CD8-positive, alpha-beta memory T cell (primary cell): ENCODE measurements at places on chromosomes 11 and 22. TPM values are rescaled to one million over a fixed set of nuclear protein-coding genes. Genes with fewer than 3 reads are reported as not detected.

DNA sequence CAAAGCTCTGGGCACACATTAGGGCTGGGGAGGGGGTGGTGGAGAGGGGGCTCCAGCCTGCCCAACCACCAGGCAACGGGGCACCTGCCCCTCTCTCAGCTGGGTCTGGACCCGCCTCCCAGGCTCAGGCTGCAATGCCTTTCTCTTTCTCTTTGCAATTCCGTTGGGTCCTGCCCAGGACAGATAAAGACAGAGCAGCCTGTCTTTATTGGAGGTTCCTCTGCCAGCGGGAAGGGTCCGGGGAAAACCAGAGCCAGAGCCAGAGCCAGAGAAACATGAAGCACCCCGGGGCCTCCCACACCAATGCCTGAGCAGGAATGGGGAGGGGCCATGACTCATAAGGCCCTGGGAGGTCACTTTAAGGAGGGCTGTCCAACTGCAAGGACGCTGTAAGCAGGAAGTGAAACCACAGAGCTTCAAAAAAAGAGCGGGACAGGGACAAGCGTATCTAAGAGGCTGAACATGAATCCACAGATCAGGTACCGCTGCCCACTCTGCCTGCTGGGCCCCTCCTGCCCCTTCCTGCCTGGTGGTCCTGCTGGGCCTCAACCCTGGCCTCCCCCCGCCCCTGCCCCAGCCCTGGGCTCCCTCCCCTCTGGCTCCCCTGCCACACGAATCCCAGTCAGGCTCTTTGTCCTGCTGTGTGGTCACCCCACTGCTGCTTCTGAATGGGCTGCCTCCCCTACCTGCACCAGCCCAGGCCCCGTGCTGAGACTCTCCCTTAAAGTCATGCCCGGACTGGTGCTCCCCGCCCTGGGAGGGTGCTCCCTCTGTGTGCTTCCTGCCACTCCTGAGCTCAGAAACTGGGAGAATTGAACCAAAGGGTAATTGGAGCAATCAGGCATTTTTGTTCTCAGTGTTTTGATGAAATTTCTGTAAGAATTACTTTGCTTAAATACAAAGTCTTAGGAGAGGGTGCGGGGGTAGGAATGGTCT is at the start of gene APOBEC3B:
APOBEC3B (plus strand) TSS at position 356 of the 936 bp plus-strand sequence; CDS start at position 463, 107 bp downstream.
- peak; percentile 43 for DNase-seq

DNA sequence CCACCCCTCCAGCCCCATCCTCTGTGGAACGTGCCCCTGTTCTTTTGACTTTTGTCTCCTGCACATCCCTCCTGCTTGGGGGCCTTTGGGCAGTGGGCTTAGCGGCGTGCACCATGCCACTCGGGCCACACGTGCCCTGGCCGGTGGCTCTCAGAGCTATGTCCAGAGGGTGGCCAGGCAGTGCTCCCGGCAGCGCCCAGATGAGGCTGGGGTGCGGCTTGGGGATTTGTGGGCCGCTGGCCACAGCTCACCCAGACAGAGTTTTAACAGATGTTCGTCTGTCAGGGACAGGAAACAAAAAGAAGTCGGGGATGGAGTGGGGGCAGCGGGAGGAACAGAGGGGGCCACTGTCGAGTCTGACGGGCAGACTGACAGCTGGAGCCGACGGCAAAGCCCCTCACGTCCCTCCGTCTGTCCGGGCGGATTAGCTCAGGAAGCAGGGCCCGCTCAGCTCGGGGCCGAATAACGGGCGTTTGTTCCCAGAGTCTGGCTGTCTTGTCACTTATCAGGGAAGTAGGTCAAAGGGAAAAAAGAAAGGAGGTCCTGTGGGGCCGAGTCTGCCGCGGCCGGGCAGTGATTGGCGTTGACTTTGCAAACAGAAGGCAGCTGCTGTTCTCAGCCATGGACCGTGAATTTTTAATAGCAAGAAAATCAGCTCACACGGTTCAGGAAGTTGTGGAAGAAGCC is 61.6 kb downstream of the LRP5 start:
- DNase-seq, result no peak

DNA sequence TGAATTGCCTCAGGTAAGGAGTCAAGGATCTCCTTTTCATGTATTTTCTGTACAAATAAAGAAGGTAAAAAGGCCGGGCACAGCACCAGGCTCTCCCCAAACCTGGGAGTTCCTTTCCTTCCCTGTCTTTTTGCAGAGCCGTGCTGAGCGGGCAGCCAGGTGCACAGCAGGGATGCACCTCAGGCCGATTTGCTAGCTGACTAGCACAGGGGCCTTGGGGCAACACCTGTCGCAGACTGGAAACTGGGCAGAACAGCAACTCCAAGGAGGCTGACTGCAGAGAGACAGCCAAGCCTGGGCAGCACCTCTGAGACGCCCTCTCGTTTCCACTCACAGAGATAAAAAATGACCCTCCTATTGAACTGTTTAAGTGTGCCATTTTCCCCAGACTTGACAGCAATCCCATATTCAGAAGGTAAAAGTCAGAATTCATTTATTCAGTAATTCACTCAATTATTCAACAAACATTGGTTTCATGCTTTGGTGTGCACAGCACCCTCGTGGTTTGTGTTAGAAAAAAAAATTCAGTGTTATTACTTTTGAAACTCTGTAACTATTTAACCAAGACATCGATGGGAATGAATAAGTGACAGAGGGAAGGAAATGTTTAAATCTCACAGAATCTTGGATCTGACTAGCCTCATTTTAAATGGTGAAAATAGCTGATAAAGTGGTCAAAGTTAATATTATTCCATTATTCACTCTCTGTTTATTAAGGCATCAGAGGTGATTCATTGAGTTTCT is 120.9 kb downstream of the GALNT18 start:
- no peak for DNase-seq

Gene IL17REL
- total RNA-seq, result 0.29 TPM

Gene FAM181B
- not detected for total RNA-seq

Gene TUBA8
- not detected for total RNA-seq

DNA sequence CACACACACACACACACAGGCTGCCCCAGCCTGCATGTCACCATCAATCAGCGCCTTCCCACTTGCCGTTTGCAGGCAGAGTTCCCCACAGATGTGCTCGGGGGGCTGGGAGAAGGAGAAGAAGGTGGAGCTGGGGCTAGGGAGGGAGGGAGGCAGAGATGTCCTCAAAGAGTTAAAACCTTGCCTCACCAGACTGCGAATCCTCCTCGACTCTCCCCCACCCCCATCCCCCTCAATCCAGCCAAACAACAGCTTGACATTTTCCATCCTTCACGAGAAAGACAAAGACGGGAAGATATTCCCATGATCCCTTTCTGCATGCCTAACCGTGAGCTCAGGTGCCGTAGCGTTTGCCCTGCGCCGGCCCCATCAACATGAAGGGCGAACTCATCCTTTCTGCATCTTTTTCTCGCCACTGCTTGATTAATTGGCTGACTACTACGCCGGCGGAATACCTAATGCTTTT is 365.5 kb downstream of the MIAT start:
- no peak for DNase-seq

GRCh38 chr11:67666676-67667489 is 7.5 kb downstream of the ALDH3B2 start:
- DNase-seq, result no peak

Gene SCN3B
- not detected for total RNA-seq

Gene MS4A15
- not detected for total RNA-seq

Gene SLC22A9
- total RNA-seq, result not detected

DNA sequence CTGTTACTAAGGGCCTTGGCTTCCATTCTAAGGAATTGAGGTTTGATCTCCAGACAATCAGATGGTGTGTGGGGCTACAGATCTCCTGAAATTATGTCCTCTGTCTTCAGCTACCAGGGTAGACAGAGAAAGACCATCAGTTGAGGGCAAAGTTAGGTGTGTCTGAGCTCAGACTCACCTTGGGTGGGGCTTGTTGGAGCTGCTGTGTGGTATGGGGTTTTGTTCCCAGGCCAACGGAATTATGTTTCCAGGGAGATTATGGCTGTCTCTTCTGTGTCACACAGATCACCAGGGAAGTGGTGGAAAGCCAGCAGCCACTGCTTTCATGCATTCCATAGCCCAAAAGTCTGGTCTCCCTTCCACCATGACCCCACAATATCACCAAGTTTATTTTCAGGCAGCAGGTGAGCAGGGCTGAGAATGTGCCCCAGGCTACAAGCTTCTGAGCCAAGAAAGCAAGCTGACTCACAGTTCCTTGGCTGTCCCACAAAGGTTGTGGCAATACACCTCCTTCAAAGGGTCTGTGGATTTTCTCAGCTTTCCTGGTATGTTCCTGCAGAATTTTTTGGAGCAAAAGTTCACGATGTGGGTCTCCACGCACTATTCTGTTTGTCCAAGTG is 714.9 kb downstream of the LUZP2 start:
- no peak for DNase-seq

DNA sequence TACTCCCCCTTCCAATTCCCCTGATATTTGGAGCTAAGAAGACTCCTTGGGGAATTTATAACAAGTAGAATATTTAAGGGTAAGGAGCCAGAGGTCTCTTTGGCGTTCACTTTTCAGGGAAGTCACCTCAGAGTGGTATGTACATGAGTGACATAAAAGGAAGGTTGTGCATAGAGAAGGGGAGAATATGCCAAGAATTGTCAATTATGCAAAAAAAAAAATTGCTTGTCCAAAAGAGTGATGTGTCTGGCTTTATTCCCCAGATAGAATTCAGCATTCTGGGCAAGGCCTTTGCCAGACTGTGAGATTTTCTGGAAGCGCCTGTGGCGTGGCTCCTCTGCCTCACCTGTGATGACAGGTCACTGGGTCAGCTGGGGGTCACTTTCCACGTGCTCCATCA is 170.2 kb downstream of the MIAT start:
- DNase-seq, result no peak

Gene CCDC85B
- 86.7 TPM for total RNA-seq

- DNase-seq, result no peak
Observed at GRCh38 chr22:42380769-42381551, 51.2 kb downstream of the NFAM1 start.
